SHP77 treated with DMSO at 0.1 percent for 48 hours (cell line): ENCODE measurements at places on chromosomes 2 and 18.

- no peak for DNase-seq
Measured at GRCh38 chr2:102592601-102593000, 26.8 kb upstream of the SLC9A2 start.

GRCh38 chr18:58666176-58666575 is 5.1 kb upstream of the MALT1 start:
- no peak for DNase-seq

- no peak for DNase-seq
Measured at GRCh38 chr18:66346833-66347588, 256.9 kb downstream of the CDH19 start.

GRCh38 chr18:36476433-36476832 is 178.9 kb downstream of the FHOD3 start:
- no peak for DNase-seq

DNA sequence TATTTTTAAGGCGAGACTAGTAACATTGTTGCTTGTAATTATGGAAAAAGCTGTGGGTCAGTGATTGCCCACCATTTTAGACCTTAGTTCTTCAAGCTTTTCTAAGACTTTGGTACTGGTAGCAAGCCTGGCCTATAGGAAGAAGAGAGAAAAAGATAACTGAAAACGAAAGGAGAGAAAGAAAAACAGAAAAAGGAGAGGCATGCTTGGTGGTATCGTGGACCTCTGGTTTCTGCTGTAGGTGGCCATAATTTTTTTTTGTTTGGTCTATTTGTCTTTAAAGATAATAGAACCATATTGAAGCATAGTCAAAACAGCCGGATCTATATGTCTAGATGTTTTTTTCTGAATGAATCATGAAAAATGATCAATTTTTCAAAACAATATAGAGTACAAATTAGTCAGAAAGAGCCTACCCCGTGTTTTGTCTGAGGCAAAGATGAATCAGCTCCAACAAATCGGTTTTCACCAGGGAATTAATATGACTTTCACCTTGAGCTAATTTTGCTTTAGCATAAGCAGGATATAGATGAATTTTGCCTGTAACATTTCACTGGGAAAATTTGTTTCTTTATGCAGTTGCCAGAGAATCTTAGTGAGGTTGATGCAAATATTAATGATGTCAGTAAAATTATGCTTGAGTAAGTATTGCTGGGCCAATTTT is 45.7 kb downstream of the CCDC85A start:
- no peak for DNase-seq

GRCh38 chr2:233414273-233414654 is 60.0 kb downstream of the DGKD start:
- no peak for DNase-seq

GRCh38 chr2:72864500-72864899 is 22.7 kb upstream of the SPR start:
- no peak for DNase-seq

DNA sequence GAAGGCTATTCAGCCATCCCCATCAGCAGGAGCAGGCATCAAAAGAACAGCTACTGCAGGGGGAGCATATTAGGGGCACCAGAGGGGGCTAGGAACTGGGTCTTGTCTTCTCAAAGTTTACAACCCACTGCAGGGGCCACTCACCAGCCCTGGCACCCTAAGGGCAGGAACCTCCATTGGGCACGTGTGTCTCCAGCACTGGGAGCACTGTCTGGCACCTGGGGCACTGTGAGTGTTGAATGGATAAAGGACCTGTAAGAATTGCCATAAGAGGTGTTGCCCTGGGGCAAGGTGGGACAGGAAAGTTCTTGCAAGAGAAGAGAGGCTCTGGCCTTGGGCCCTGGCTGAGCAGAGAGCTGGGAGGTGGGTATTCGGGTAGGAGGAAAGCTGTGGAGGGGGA is 1.4 kb upstream of the STEAP3 start:
- DNase-seq: no peak

DNA sequence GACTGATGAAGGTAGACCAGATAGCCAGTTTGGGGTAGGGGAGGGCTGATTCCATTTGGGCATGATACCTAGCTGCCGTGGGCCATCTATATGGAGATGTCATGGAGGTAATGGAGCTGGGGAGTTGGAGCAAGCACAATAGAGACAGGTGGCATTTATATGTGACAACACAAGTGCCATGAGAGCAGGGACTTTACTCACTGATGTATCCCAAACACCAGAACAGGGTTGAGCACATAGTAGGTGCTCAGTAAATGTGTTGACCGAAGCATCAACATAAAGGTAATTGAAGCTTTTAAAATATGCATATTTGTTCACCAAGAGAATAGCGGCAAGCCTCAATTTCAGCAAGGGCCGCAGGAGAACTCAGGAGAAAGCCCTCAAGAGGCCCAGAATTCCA is 15.0 kb downstream of the SLC30A3 start:
- DNase-seq: no peak

GRCh38 chr2:171669121-171669520 is 18.1 kb upstream of the DYNC1I2 start:
- DNase-seq: no peak
